Activated CD4-positive, alpha-beta memory T cell treated with anti-CD3 and anti-CD28 coated beads, Interleukin-2, amount 10 ng/mL, durations not matched to agents 7 days and 5 days (primary cell): ENCODE measurements at places on chromosomes 3 and 15. TPM values are rescaled to one million over a fixed set of nuclear protein-coding genes. Genes with fewer than 3 reads are reported as not detected.

GOLGA8M gene
- total RNA-seq: 2.2 TPM

- no peak for DNase-seq
Observed at GRCh38 chr15:39345176-39345575, 235.7 kb upstream of the THBS1 start.

- no peak for DNase-seq
Observed at GRCh38 chr15:30922480-30923311, 19.0 kb downstream of the FAN1 start.

DNA sequence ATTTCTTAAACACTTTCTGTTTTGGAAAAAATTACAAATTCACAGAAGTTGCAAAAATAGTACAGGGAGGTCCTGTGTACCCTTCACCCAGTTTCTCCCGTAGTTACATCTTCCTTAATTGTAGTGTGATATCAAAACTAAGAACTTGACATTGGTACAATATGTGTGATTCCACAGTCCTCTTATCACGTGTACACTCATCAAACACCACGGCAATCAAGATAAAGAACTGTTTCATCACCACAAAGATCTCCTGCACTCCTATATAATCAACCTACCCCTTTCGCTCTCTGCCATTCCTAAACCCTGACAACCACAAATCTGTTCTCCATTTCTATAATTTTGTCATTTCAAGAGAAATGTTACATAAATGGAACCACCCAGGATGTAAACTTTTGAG lies 31.4 kb downstream of the POMGNT2 start:
- no peak for DNase-seq

- no peak for DNase-seq
Observed at GRCh38 chr15:62591842-62592838, 427.1 kb upstream of the C2CD4B start.
